Brain microvascular endothelial cell (primary cell): ENCODE measurements at places on chromosomes 1 and 21.

DNA sequence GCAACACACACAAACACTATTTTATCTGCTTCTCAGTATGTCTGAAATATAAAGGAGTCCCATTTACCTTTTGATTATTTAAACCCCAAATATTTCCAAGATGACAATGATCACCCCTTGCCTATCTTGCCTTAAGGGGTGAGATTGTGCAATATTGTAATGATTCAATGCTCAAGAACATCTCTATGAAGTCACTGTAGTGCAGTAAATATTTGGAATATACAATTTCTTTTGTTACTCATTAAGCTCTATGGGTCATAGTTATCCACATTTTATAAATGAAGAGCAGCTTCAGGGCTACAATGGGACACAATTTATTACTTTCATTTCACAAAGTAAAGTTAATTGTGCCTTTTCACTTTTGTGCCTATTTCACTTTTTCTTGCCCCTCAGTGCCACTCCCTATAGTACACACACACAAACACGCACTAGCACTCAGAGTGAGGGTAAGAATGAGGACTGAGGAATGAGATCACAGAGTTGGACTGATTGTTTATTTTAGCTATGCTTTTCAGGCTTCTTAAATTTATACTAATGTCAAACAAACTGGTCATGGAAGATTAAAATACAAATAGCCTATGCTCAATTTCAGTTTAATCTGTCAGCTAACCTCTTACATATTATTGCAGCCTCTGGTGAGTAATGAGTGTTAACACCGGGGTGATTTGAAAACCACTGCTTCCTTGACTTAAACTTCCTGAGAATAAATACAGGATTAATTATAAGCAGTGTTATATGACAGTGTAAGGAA lies 521.0 kb upstream of the B3GALT2 start:
- no peak for DNase-seq

DNA sequence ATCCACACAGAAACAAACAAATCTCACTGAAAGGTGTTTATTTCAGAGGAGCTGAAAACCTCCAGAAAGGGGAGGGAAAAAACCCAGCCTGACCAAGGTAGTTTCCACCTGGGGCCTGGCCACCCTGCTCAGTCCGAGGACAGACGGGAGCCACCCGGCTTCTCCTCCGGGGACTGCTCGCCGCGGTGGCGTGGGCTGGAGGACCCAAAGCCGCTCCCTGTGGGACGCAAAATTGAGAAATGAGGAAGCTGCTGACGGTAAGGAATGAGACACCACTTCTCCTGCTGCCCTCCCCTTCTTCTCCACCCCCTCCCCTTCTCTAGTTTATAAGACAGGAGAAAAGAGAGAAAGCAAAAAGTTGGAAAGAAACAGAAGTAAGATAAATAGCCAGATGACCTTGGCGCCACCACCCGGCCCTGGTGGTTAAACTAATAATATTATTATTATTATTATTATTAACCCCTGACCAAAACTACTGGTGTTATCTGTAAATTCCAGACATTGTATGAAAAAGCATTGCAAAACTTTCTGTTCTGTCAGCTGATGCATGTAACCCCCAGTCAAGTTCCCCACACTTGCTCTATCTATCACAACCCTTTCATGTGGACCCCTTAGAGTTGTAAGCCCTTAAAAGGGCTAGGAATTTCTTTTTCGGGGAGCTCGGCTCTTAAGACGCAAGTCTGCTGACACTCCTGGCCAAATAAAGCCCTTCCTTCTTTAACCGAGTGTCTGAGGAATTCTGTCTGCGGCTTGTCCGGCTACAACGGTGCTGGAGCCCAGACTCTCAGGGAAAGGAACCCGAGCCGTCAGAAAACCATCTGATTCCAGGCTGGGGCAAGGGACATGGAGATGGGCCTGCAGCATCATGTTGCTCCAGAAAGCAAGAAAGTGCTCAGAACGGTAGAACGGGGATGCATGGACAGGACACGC lies 12.5 kb downstream of the ITGB2 start:
- DNase-seq: peak; percentile 12

GRCh38 chr1:238501290-238501689 lies 610.6 kb upstream of the ZP4 start:
- DNase-seq: no peak

DNA sequence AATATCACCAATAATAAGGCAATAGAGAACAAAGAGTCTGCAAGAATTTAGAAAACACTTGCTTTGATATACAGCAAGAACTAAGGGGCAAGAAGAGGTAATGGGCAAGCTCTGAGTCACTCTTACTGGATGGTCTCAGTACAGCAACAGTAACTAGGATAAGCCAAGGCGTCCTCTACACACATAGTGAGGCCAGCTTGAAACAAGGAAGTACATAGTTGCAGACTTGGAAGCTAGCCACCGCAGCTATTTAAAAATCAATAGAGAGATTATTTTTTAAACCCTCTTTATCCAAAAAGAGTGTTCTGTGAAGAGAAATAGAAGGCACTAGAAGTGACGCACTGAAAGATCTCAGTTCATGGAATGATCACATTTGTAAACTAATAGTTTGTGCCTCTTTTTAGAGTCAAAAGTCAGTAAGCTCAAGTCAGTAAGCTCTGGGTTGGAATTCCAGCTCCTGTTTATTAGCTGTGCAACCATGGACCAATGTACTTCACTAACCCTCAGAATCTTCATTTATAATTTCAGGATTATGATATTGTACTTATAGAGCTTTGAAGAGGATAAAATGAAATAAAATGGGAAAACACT lies 118.6 kb downstream of the AKT3 start:
- DNase-seq: peak; percentile 95

DNA sequence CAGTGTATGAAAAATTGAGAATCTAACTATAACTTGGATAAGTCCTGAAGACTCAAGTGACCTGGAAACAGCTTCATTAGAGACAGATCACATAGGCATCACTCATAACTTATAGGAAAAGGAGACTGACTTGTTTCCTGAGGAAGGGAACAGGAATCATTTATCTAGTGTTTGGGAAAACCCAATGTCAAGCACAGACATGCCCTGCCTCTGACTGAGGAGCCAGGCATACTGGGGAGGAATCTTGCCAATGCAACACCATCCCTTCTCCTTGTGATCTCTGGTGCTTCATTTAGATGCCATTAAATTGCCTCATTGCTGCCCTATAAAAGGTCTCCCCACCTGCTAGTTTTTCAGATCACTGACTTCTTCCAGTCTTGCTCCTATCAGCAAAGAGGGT lies 10.3 kb downstream of the LCE4A start:
- DNase-seq: no peak

DNA sequence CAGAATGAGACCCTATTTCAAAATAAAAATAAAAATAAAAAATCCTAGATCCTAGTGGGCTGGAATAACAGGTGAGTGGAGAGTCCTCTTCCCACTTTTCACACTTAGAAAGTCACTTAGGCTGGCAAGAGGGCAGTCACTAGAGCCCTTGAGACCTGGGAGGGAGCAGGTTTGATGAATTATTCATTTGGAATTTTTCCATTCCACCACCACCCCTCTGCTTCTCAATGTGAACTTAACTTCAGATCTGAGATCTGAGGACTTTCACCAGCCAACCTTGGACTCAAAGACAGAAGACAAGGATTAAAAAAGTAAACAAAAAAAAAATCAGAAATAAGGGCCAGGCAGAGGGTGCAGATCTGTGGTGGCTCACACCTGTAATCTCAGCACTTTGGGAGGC lies 16.5 kb downstream of the AKR7A3 start:
- DNase-seq: no peak
